Keratinocyte (primary cell): ENCODE measurements at places on chromosomes 16 and 17. TPM values are rescaled to one million over a fixed set of nuclear protein-coding genes. Genes with fewer than 3 reads are reported as not detected.
A peak's percentile ranks its signal among the peaks of the same experiment; 100 is the strongest.

Gene NOD2
- polyA plus RNA-seq: 0.49 to 3.9 TPM (median 0.80 TPM) in 3 replicates

Gene KRTAP17-1
- polyA plus RNA-seq: not detected in 3 replicates

Gene SLC38A8
- not detected in 3 replicates for polyA plus RNA-seq

Gene SOST
- polyA plus RNA-seq: 0.02 to 0.04 TPM in 2 of 3 replicates, not detected in the other

Gene DRC7
- not detected in 3 replicates for polyA plus RNA-seq

Gene MFAP4
- not detected in 3 replicates for polyA plus RNA-seq

Gene MSLN
- polyA plus RNA-seq: 8.5 to 12.7 TPM (median 11.7 TPM) in 3 replicates

Gene CCL18
- not detected in 3 replicates for polyA plus RNA-seq

Gene FBXL16
- polyA plus RNA-seq: 0.45 to 3.0 TPM (median 0.81 TPM) in 3 replicates

Gene NPIPB9
- 0.20 to 0.46 TPM (median 0.38 TPM) in 3 replicates for polyA plus RNA-seq

Gene IKZF3
- 0.04 TPM in 1 of 3 replicates, not detected in the others for polyA plus RNA-seq

DNA sequence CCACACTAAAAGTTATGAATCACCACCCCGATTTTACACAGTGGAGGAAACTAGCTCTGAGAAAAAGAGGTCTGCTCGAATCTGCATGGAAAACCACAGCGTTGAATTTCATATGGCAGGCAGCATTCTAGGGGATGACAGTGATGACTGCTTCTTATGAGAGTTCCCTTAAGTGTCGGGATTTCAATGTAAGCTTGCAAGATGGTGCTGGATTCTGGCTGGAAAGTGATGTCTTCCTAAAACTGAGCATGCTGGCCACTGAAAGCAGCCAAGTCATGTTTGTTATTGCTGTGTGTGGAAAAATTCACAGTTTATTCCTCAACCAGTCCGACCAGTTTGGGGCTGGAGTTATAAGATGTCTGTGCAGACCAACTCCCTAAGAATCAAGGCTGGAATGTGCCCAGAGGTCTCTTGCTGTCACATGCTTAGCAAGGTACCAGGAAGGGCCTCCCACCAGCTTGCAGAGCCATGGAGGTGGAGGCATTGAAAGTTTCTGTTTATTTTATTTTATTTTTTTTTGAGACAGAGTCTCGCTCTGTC lies 37.2 kb upstream of the GAN start:
- no peak for DNase-seq

DNA sequence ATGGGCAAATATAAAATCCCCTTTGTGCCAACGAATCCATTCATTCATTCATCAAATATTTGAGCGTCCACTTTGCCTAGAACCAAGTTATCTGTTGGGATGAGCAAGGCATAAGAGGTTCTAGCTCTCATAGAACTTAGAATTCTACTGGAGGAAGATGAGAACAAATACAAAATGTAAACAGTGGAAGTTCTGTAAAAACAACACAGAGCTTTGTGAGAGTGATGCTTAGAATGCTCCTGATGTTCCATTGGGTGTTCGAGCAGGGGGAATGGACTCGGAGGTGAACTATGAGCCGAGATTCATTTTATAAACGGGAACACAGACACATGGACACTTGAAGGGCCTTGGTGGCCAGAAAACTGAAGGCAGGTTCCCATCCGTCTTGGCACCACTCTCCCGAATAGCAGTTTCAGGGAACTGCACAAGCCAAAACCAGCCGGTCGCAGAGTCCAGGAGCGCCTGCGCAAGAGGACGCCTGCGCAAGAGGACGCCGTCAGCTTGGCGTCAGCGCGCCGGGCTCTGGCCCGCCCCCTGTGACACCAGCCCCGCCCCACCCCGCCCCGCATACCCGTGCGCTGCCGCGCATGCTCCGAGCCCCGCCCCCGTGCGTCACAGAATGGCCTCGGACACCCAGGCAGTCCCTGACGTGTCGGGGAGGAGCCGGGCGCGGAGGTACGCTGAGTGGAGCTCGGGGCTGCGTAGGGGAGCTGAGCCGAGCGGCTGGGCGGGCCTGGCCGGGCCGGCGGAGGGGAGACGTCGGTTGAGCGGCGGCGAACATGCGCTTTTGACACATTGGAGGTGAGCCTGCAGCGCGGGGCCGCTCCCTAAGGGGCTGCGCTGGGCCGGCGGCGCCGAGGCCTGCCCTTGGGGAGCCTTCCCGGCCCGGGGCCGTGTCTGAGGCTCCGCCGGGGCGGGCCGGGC lies at the start of gene NDEL1:
Gene NDEL1, plus strand, starts transcription at position 640 of the 924 bp plus-strand sequence. CDS start 8,388 bp downstream, outside the sequence.
- DNase-seq: peak; percentile 86

DNA sequence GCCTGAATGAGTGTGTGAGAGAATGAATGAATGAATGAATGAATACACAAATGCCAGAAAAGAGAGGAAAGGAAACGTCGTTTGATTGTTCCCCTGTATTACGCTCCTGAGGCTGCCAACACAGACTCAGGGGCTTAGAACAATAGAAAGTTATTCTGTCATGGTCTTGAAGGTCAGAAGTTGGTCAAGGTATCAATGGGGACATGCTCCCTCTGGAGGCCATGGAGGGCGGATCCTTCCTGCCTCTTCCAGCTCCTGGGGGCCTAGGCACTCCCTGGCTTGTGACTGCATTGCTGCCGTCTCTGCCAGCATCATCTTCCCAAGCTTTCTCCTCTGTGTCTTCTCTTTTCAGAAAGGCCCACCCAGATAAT lies 1.5 kb upstream of the SLC38A8 start:
- DNase-seq: no peak

DNA sequence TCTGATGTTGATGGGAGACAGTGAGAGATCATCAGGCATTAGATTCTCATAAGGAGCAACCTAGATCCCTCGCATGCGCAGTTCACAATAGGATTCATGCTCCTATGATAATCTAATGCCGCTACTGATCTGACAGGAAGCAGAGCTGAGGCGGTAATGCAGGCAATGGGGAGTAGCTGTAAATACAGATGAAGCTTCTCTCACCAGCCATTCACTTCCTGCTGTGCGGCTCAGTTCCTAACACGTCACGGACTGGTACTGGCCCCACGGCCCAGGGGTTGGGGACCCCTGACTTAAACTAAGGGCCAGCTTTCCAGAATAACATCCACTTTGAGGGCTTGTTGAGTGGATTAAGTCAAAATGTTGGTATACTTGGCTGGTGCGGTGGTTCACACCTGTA lies 2.6 kb upstream of the TMEM219 start:
- DNase-seq: no peak

- DNase-seq: no peak
Measured at GRCh38 chr16:49698931-49699840, 156.7 kb downstream of the ZNF423 start.

GRCh38 chr17:50944054-50944901 lies 78.1 kb upstream of the TOB1 start:
- no peak for DNase-seq

GRCh38 chr16:52912565-52913173 lies 140.0 kb downstream of the CHD9NB start:
- DNase-seq: peak; percentile 13

DNA sequence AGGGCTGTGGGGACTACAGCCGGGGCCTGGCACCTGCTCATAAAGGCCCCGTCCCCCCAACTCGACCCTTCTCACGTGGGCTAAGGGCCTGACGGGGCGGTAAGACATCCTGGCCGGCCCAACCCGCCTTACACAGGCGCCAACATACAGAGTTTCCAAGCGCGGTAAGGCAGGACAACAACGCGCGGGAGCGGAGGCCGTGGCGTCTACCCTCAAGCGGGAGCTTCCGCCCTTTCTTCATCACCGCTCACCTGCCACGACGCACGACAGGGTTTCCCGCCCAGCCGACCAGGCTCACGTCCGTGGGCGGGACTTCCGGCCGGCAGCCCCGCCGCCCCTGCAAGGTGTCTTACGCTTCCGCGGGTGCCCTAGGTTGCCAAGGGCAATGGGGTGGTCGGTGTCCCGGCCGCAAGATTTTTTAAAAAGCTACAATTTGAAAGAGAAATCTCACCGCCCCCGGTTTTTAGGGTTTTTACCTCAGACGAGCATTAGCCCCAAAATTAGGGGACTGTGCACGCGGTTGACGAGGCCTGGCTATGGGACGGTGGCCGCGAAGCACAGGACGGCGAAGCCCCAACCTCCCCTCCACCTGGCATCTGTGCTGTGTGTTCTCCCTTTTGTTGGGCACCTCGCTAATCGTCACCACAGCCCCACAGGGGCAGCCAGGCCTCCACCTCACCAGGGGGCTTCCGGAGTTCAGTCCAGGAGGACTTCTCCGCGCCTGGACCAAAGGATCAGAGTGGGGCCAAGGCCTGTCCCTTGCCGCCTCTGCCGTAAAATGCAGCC lies at the start of gene TERB1:
Gene TERB1, minus strand, starts transcription at position 265 of the 786 bp plus-strand sequence. CDS start 4,786 bp downstream, outside the sequence.
- no peak for DNase-seq

GRCh38 chr16:50570808-50571598 lies 22.8 kb downstream of the NKD1 start:
- DNase-seq: no peak

GRCh38 chr16:76579277-76579922 lies 302.2 kb downstream of the CNTNAP4 start:
- DNase-seq: no peak

DNA sequence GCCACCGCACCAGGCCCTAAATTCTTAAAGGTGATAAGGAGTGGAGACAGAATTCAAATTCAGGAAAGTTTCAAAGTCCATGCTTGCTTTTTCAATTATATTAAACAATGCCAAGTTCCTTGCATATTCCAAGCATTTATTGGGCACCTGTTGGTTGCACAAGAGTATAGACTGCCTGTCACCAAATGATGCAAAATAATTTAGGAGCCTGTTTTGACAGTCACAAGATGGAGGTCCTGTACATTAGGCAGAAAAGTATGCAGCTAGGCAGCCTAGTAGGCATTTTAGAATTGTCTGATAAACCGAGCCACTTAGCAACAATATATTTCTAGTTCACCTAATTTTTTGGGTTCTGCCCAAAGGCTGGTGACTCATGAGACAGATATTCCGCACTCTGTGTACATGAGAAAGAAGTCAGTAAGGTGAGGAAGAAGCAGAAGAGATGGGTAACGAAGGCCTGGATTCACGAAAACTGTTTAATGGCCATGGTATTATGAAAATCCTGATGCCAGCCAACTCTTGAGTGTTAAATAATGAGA lies 7.3 kb downstream of the ACACA start:
- DNase-seq: peak; percentile 28

DNA sequence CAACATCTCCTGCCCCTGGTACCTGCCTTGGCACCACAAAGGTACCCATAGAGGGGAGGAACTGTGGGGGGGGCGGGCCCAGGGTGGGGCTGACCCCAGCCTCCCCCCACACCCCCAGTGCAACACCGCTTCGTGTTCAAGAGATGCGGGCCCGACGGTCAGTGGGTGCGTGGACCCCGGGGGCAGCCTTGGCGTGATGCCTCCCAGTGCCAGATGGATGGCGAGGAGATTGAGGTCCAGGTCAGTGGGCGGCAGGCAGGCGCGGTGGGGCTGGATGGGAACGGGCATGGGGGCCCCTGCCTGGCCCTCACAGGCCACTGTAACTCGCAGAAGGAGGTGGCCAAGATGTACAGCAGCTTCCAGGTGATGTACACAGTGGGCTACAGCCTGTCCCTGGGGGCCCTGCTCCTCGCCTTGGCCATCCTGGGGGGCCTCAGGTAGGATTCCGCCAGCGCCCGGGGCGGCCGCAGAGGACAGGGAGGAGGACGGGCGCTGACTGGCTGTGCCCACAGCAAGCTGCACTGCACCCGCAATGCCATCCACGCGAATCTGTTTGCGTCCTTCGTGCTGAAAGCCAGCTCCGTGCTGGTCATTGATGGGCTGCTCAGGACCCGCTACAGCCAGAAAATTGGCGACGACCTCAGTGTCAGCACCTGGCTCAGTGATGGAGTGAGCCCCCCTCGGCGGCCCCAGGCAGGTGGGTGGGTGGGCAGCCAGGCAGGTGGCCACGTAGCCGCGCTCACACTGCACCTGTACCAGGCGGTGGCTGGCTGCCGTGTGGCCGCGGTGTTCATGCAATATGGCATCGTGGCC lies 7.1 kb downstream of the GCGR start:
- DNase-seq: no peak

DNA sequence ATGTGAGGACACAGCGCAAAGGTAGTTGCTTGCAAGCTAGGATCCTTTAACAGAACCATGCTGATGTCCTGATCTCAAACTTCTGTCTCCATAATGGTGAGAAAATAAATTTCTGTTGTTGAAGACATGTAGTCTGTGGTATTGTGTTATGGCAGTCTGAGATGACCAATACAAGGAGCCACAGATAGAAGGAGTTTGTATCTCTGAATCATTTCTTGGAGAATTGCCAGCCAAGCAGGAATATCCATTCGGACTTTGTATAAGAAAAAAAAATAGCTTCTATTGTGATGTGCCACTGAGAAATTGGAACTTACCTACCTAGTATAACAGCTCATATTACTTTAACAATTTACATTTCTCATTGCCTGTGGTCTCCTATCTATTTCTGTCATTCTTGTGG lies 447.6 kb upstream of the CA10 start:
- DNase-seq: peak; percentile 15

DNA sequence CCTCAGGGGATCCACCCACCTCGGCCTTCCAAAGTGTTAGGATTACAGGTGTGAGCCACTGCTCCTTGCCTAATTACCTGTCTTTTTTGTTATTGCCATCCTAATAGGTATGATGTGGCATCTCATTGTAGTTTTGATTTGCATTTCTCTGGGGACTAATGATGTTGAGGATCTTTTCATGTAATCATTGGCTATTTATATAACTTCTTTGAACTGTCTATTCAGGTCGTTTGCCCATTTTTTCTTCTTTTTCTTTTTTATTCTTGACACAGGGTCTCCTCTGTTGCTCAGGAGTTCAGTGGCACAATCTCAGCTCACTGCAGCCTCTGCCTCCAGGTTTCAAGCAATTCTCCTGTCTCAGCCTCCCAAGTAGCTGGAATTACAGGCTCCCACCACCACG lies 1.3 kb upstream of the TGFB1I1 start:
- DNase-seq: no peak

- no peak for DNase-seq
Measured at GRCh38 chr17:19390951-19391350, 4.0 kb upstream of the MFAP4 start.

DNA sequence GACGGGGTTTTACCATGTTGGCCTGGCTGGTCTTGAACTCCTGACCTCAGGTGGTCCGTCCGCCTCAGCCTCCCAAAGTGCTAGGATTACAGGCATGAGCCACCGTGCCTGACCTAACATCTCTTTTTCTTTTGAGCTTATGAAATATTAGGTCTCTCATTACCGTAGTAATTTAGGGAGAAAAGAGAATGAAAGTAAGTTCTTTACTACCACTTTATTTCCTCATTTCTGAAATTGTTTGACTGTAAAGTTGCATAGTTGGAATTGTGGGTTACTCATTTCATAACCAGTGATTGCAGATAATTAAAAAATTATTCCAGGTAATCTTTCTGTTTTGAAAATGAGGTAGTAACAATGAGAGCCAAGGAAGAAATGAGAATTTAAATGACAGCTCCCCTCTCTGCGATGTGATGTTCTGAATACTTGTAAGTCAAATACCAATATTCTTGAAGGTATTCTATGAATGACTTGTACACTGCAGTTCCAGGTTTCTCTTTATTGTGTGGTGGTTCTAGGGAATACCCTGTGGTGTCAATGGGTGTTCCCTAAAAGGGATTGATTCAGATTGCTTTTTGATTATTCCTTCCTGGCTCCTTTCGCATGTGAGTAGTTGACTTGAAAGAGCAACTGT lies 28.3 kb downstream of the MAP2K4 start:
- no peak for DNase-seq

GRCh38 chr16:62067981-62068380 lies 31.7 kb upstream of the CDH8 start:
- DNase-seq: no peak
